ENCODE measurements at places on chromosomes 4 and X. TPM values are rescaled to one million over a fixed set of nuclear protein-coding genes. Genes with fewer than 3 reads are reported as not detected.

- DNase-seq, result peak; percentile 39
Measured at GRCh38 chr4:183840311-183840710, 64.8 kb upstream of the STOX2 start.

GRCh38 chrX:118499295-118499694 lies 3.7 kb downstream of the DOCK11 start:
- no peak for DNase-seq

GRCh38 chr4:145885666-145886065 lies 53.0 kb downstream of the ZNF827 start:
- no peak for DNase-seq

- no peak for DNase-seq
Measured at GRCh38 chrX:17542123-17542522, 167.1 kb downstream of the NHS start.

DNA sequence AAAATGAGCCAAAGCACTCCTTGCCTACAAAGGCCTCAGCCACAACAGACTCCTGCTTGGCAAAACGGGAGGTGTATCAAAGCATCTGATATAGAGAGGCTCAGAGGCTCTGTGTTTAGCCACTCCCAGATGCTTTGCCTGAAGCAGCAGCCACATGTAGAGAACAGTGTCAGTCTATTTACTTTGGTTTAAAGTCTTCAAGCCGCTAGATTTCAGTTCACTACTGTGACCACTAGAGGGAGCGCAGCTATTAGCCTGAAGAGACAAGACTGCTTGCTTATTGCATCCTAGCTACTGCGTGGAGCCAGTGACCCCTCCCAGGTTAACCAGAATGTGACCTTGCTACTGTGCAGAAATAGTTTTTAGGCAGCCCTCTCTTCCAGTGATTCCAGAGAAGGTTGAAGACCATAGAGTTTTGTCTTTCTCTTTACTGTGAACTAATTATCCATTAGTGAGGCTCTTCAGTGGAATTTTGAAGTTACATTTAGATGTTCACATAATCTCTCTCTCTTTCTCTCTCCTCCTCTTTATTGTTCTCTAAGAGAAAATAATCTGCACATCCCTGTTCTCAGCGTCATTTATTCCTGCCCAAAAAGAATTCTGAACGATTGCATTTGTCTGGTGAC lies 39.3 kb downstream of the BMP3 start:
- DNase-seq, result peak; percentile 53

DNA sequence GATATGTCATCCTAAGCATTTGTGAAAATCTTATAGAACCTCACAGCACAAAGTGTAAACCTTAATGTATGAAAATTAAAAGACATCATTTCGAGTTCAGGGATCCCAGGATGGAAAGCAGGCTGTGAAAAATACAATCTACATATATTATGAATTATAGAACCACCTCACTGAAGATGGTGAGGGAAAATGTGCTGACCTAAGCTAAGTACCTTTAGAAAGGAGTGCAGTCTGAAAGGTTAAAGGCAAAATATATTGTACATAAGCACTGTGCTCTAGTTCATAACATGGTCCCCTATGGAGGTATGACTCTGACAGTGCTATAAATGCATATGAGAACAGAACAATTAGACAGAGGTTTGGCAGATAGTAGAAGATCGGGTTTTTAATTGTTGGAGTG lies 368.6 kb downstream of the TMA16 start:
- no peak for DNase-seq

DNA sequence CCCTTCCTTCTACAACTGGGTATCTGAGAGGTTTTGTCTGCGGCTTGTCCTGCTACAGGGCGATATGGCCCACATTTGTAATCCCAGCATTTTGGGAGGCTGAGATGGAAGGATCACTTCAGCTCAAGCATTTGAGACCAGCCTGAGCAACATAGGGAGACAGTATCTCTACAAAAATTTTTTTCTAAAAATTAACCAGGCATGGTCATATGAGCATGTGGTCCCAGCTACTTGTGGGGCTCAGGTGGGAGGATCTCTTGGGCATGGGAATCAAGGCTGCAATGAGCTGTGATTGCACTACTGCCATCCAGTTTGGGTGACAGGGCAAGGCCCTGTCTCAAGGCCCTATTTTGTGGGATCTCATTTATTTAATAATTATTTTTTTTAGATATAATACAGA lies 420.6 kb upstream of the PABPC4L start:
- DNase-seq, result no peak

DNA sequence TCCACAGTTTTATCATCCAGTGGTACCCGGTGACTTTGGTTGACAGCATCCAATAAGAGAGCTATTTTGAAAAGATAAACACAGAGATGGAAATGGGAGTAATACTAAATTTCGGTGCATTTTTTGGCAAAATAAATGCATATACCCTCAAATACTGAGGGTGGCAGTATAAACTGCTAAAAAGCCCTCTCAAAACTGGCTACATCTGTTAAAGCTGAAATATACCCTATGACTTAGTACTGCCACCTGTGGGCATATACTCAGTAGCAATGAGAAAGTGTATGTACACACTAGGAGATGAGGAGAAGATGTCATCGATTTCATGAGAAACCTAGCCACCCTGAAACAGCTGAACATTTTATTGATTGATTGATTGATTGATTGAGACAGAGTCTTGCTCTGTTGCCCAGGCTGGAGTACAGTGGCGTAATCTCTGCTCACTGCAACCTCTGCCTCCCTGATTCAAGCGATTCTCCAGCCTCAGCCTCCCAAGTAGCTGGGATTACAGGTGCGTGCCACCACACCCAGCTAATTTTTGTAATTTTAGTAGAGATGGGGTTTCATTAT lies 12.2 kb upstream of the TMEM128 start:
- DNase-seq, result peak; percentile 36

DNA sequence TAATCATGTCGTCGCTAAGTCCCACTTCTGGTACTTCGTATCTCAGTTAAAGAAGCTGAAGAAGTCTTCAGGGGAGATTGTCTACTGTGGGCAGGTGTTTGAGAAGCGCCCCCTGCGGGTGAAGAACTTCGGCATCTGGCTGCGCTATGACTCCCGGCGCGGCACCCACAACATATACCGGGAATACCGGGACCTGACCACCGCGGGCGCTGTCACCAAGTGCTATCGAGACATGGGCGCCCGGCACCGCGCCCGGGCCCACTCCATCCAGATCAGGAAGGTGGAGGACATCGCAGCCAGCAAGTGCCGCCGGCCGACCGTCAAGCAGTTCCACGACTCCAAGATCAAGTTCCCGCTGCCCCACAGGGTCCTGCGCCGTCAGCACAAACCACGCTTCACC lies 11.3 kb downstream of the PNCK start:
- no peak for DNase-seq

DNA sequence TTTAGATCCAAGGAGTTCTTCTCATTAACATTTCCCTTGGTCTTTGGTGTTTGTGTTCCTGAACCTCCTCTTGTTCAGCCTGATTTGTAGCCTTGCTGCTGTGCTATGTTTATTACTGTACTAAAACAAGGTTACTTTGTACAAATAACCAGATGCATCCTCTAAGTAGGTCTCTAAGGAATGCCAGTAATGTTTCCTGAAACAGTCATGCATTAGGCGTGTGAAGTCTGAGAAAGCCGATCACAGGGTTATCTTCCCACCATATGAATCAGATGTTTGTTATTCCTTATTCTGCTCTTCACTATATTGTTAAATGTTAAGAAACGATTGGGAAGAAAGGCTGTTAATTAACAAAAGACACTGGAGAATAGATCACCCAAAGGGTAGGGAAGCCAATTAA lies 66.9 kb downstream of the GALNTL6 start:
- DNase-seq, result peak; percentile 43

GRCh38 chrX:8890794-8891193 lies 89.6 kb upstream of the FAM9A start:
- DNase-seq, result no peak

DNA sequence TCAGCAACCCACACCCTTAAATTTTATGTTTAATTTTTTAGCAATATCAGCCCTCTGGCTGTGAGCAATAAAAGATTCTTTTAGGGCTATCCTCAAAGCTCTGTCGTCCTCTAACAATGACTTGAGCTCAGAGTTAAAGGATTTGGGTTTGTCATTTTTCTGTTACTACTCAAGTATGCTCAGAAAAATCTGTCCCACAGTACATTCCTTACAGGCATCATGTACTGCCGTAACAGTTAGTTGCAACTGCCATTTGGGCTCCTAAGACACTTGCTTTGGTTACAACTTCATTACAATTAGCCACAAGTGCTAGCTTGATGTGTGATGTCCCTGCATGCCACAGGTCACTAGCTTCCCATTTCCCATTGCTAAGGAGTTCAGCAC lies 33.2 kb downstream of the COQ2 start:
- DNase-seq, result peak; percentile 42

- no peak for DNase-seq
Measured at GRCh38 chr4:99013402-99013843, 17.9 kb downstream of the METAP1 start.

- no peak for DNase-seq
Measured at GRCh38 chr4:17535906-17536305, 20.9 kb downstream of the CLRN2 start.

GRCh38 chrX:136879001-136879687 lies 1.4 kb downstream of the RBMX start:
- no peak for DNase-seq

DNA sequence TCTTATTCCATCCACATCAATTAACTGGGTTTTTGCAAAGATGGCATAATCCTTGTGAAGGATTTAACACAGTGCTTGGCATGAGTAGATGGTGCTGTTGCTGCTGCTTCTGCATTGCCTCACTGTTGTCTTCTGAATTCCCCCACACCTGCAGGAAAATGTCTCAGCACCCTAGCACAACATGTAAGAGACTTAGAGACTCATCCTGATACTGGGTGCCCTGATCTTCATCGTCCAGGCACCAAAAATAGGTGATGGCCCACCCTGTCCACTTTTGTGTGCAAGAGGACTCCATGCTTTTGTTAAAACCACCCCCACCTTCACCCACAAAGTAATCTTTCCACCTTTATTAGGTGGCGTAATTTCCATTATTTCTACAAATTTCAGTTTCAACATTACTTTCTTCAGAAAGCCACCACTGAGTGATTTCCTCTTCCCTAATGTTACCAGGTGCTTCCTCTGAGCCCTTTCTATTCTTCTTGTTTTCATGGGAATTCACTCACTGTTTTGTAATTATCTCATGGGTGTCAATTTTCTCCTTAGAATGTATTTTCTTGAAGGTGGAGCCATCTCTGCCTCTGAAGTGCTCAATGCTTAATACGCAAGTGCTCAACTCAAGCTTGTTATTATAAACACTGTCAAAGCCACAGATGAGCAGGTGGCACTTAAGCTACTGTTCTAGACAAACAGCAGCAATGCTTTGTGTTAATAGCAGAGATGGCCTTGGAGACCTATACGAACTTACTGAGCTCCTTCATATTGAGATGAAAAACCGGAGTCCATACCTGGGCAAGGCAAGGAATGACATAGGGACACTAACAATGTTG lies 89.5 kb downstream of the HS3ST1 start:
- DNase-seq, result no peak

GRCh38 chr4:113541933-113542332 lies 219.6 kb downstream of the CAMK2D start:
- DNase-seq, result no peak

GRCh38 chrX:16240231-16240905 lies 73.1 kb downstream of the MAGEB17 start:
- no peak for DNase-seq

DNA sequence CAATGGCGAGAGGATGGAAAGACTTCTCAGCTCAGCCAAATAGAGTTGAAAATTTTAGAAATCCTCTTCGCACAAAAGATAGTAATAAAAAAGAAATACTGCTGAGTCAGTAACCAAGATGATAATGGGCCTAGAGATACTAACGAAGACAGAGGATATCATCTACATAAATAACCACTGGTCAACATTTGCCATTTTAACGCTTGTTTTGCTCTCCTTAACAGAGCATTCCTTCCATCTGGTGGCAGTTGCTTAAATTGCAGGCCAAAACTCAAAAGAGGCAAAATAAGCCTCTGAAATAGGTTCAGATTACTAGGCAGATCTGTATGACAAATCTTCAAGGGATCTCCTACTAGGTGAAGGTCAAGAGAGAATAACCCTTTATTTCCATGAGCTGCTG lies 51.7 kb upstream of the MCF2 start:
- peak; percentile 2 for DNase-seq

- DNase-seq, result peak; percentile 85
Measured at GRCh38 chrX:13652287-13652793, 601 bp upstream of the TCEANC start.

GRCh38 chr4:153257991-153258390 lies 53.7 kb downstream of the TRIM2 start:
- no peak for DNase-seq

GRCh38 chrX:29471829-29472228 lies 743.5 kb upstream of the MAGEB2 start:
- DNase-seq, result no peak

- DNase-seq, result no peak
Measured at GRCh38 chr4:42490015-42490414, 92.7 kb downstream of the SHISA3 start.

- no peak for DNase-seq
Measured at GRCh38 chrX:100417681-100418080, 7.6 kb upstream of the PCDH19 start.

DNA sequence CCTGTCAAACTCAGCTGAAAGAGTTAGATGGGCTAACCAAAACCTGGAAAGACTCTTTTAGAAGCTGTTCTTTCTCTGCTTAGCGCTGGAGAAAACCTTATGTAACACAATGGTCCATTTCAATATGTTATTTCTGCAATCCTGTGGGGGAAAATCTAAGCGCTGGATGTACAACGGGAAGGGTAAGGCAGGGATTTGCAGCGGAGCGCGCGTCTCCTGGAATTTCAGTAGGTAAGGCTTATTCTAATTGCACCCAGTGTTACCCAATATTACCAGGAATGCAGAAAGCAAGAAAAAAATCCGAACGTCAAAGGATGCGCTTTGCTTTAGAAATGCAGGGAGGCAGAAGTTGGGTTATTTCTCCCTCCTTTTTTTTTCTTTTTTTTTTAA lies 2.0 kb downstream of the HS3ST1 start:
- DNase-seq, result no peak

- DNase-seq, result peak; percentile 56
Measured at GRCh38 chr4:26687728-26688127, 103.8 kb downstream of the TBC1D19 start.

The RBM46 gene
- total RNA-seq, result not detected

The SHOX gene
- not detected for total RNA-seq

The CD38 gene
- total RNA-seq, result 0.05 TPM

The TRIM60 gene
- not detected for total RNA-seq

The PDLIM3 gene
- total RNA-seq, result 87.3 TPM

The PPP2R3B gene
- total RNA-seq, result 23.8 TPM

The ZDHHC15 gene
- not detected for total RNA-seq

The CXCL5 gene
- total RNA-seq, result not detected

The CFAP299 gene
- total RNA-seq, result 2.3 TPM

The KLB gene
- not detected for total RNA-seq

The GAGE12E gene
- total RNA-seq, result not detected

The INTU gene
- 4.4 TPM for total RNA-seq

The SHROOM4 gene
- 6.6 TPM for total RNA-seq

The TLR2 gene
- not detected for total RNA-seq

The HTN3 gene
- not detected for total RNA-seq

The GLRA3 gene
- total RNA-seq, result not detected

The PRSS12 gene
- 9.7 TPM for total RNA-seq

The CAMK2D gene
- total RNA-seq, result 42.8 TPM

Data from SJSA1 (cell line).